MCF 10A (cell line): ENCODE measurements at places on chromosomes 12 and 14. TPM values are rescaled to one million over a fixed set of nuclear protein-coding genes. Genes with fewer than 3 reads are reported as not detected.
A peak's percentile ranks its signal among the peaks of the same experiment; 100 is the strongest.

Gene KITLG
- 3.9 and 4.8 TPM in 2 replicates for total RNA-seq

Gene RBM19
- 22.0 and 29.2 TPM in 2 replicates for total RNA-seq

Gene FCF1
- total RNA-seq: 61.5 and 62.3 TPM in 2 replicates

Gene SCNN1A
- 136 and 139 TPM in 2 replicates for total RNA-seq

Gene PPM1H
- 0.49 and 2.0 TPM in 2 replicates for total RNA-seq

Gene SLCO1A2
- not detected in 2 replicates for total RNA-seq

Gene GALNT8
- not detected in 2 replicates for total RNA-seq

Gene FERMT2
- 62.2 and 62.7 TPM in 2 replicates for total RNA-seq

DNA sequence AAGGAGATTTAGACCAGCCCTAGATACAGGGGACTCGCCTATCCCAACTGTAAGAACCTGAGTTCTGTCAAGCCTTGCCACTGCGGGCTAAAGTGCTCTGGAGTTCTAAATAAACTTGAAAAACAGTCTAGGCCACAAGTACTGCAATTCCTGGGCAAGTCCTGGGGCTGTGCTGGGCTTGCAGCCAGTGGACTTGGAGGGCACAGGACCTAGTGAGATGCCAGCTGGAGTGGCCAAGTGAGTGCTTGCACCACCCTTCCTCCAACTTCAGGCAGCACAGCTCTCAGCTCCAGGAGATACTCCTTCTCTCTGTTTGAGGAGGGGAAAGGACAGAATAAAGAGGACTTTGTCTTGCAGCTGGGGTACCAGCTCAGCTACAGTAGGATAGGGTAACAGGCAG lies 307.6 kb upstream of the FBXO33 start:
- no peak for DNase-seq

DNA sequence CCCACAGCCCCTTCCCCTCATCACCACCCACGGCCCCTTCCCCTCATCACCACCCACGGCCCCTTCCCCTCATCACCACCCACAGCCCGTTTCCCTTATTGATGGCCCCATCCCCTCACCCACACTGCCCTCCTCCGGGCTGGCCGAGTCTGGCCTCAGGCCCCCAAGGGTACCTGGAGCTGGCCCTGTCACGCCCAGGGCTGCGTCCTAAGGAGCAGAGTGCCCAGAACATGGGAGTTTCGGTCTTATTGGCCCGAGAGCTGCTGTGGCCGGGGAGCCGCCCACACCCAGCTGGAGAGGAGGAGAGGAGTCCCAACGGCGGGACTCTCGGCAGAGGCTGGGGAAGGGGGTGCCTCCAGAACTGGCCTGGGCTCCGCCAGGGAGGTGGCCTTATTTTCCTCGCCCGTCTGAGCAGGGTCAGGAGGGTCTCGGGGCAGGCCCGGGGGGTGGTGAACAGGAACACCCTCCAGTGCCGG lies 182.3 kb downstream of the KIF26A start:
- no peak for DNase-seq

DNA sequence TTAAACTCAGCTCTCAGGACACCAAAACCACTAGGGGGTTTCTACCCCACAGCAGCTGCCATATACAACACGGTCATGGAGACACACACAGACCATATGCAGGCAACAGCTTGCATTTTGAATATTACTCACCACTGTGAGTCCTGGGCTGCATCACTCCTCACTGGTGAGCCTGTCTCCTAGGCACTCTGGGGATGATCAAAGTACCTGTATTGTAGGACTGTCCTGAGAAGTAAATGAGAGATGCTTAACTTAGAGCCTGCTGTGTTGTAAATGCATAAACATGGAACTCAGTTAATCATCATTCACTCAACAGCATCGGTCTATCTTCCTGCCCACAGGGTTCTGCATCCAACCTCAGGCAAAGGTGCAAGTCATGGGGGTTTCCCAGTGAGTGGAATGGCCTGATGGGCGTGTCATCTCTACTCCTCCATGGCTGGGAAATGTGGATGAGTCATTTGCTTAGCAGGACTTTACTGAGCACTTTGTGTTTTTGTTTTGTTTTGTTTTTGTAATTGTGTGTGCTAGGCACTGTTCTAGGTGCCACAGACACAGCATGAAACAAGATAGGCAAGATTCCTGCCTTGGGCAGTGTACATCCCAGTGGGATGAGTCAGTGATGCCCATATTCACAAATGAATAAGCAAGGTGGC lies 1141.2 kb upstream of the TMEM132C start:
- DNase-seq: peak; percentile 98

DNA sequence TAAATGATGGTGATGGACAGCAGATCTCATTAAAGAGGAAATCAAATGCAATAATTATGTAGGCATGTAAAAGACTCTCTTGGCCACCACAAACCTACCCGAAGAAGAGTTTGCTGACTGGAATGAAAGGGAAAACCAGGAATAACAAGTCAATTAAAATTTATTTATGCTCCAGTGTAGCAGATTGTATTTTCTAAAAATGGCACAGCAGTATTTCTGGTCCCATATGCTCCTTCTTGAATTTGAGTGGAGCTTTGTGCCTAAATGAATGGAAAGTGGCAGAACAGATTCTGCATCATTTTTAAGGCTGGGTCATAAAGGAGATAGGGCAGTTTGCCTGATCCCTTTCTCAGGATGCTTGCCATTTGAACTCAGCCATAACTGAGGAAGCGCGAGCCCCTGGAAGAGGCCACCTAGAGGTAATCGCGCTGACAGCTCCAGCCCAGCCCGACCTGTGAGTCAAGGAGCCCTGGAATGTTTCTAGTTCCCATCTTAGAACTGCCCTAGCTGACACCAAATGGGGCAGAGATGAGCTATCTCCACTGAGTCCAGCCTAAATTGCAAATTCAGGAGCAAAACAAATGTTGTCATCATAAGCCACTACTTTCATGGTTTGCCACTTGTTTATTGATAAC lies 229.2 kb upstream of the TMTC1 start:
- no peak for DNase-seq

DNA sequence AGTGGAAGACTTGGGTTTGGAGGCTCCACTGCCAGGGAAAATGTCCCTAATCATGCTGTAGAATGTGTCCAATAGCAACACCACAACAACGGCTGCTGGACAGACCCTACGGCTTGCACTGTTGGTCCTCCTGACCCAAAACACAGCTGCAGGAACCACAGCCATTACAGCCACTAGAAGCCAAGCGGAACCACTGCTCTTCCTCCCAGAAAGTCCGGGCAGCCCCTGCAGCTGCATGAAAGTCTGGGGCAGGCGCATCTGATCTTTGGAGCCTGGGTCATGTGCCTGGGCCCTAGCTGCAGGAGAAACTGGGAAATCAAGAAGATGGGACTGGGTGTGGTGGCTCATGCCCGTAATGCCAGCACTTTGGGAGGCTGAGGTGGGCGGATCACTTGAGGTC lies 124.7 kb upstream of the METAP2 start:
- no peak for DNase-seq

DNA sequence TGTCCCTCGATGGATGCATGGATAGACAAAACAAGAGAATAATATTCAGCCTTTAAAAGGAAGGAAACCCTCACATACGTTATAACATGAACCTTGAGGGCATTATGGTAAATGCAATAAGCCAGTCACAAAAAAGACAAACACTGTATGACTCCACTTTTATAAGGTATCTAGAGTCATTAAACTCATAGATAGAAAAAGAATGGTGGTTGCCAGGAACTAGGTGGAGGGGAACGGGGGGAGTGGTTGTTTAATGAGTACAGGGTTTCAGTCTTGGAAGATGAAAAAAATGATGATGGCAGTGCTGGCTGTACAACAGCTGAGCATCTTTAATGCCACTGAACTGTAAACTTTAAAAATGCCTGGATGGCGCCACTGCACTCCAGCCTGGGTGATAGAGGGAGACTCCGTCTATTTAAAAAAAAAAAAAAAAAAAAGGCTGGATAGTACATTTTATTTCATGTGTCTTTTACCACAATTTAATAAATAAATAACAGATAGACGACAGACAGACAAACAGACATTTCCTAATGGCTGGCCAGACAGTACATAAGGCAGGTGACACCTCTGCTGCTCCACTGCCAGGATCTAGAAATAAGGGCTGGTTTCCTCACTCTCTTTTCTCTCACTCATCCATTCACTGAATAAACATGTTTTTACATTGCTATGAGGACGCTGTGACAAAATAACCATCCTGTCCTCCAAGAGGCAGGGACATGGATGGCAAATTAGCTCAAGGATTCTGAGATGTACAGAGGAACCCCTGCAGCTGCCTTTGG lies 118.8 kb downstream of the FOXN3 start:
- no peak for DNase-seq

GRCh38 chr12:131347732-131348131 lies 363.2 kb upstream of the SFSWAP start:
- DNase-seq: no peak

DNA sequence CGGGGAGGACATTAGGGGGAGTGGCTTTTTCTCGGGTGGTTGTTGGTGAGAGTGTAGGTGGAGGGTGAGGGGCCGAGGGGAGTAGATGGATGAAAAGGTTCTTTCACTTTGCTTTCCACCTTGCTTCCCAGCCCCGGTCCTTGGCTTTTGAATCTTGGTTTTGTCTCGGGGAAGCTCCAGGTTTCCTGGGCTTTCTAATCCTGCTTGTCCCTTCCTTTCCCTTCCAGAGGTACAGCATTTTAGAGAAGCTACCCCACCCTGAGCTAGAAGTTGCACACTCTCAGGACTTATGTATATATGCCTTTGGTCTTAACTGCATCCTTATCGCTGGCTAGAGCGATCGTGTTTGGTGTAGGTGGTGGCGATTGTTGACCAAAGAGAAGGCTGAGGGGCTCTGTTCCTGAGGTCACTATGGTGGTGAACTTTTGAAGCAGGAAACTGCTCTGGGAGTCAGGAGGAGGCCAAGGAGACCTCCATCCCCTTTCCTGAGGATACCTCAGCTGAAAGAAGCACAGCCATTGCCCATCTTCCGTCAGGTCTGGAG lies 862 bp downstream of the PIP4K2C start:
- no peak for DNase-seq

DNA sequence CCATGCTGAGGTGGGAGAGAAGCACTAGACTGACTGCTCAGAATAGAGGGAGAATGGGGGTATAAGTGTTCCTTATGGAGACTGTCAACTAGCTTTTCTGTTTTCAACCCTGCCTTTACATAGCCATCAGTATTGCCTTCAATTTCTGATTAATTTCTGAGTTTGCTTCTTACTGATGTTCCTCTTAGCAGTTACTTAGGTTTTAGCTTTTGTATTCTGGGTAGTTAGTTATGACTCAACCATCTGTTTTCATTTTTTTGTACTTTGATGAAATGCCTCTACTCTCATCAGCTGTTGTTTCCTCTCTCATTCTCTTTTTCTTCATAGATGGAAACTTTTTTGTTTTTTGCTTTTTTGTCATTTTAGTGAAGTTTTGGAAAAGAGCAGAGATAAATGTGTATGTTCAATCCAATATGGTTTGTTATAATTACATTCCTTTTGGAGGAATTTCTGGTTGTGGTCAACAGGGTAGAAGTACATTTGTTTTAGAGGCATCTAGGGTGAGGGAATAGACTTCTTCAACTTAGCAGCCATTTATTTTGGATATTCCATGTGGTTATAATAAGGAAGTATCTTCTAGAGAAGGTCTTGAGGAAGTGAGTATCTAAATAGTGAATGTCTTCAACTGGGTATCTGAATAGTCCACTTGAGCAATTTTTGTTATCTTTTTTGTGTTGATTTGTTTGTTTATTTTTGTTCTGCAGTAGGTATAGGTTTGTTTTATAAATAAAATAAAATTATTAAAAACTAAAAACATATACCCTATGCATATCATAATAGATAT lies 29.6 kb downstream of the PMCH start:
- no peak for DNase-seq

- DNase-seq: no peak
Observed at GRCh38 chr14:23346693-23347405, 5.8 kb downstream of the SLC22A17 start.

DNA sequence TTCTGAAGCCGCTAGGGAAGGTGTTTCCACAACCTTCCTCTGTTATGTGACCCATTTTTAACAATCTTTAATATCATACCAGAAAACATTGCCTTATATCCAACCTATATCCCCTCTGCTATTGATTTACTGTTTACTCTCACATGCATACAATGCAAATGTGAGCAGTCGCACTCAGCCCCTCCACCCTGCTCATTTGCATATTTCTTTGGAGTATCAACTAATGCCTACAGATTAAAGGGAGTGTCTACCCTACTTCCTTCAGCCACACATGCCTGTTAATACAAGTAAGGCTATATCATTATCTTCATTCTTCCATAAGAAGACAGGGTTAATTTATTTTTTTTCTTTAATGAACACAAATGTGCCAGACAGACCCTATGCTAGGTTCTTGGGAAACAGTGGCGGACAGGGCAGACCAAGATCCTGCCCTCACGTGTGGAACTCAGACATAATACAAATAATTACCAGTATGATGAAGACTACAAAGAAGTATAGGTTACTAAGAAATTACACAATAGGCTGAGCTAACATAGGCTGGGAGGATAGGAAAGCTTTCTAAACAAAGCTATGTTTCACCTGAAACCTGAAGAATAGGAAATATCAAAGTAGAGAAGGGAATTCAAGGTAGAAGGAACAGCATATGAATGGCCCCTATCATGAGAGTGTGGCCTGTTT lies 107.3 kb upstream of the MDM1 start:
- DNase-seq: no peak

DNA sequence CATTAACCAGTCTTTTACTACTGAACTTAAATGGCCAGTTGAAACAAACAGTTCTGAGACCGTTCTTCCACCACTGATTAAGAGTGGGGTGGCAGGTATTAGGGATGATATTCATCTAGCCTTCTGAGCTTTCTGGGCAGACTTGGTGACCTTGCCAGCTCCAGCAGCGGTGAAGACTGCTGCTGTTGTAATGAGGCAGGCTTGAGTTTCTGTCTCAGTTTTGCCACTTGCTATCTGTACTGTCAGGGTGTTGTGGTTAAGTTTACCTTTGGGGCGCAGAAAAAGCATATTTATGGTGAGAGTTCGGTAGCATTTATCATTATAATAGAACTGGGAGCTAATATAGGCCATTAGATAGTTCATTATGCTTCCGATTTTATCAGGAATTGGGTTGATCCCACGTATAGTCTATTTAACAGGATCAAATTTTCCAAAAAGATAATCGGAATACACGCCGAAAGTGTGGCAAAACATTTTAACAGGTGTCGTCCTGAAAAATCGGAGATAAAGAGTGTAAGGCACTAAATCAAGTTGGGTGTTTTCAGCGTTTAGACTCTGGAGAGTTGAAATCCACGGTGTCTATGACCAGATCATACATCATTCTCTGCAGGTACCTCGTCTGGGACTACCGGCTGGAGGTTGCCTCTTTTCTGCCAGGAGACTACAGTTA lies 688 bp upstream of the NECAP1 start:
- DNase-seq: peak; percentile 11

DNA sequence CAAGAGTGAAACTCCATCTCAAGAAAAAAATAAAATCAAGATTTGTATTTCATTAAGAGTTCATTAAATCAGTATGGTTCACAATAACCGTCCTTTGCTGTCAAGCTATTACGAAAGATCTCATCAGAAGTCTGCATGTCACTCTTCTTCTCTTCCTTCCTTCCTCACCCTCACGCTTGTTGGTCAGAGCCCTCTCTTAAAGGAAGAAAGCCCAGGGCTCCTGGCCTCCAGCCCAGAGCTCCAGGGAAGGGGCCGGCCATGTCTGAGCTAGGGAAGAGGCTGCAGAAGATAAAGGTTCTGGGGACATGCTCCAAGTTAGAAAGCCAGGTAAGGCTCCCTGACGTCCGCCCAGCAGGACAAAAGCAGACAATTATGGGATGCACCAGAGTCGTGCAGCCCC lies 43.1 kb upstream of the DLK1 start:
- no peak for DNase-seq
